ENCODE measurements at places on chromosomes 3 and 15.

DNA sequence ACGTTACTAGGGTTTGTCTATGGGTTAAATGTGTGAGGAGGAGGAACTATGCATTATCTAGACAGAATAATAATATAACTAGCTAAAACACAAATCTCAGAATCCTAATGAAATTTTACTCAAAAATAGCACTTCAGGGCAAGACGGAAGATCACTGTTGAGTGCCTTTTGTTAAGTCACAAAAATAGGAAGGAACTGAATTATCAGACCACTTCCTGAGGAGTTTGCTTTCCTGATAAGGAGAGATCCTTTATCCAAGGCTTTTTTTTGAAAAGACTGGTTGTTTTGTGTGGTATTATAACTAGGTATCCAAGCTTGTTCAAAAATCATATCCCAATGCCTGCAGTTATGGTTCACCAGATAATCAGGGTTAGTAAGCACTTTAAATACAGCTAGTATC is 34.6 kb downstream of the NR2E3 start:
- no peak for DNase-seq

- no peak for DNase-seq
Observed at GRCh38 chr3:59321881-59322540, 272.2 kb upstream of the CFAP20DC start.

DNA sequence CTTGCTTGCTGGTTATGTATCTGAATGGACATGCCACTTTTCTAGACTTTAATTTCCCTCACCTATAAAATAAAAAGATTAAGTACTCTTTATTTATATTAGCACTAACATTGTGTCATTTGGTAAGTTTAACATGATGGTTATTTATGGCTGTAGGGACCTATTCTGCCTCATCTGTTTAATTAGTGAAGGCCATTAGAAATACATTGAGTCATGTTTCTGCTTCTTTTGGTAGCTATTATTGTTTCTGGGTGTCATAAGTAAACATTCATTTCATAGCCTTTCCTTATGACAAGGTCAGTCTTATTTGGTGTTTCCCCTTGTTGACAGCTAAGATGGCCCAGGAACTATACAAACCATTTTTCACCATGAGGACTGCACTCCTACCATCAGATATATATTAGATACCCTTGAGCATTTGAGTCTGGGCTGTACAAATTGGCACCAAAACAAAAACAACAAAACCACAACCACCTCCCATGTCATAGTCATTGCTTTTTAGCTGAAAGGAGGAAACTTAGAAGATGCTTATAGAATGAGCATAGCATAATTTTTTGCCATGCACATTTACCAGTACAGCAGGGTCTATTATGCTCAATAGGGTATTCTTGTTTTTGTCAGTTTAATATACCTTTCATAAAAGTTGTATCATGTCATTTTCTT is 39.3 kb downstream of the SRP14 start:
- no peak for DNase-seq

GRCh38 chr3:11130385-11130784 is 23.9 kb upstream of the HRH1 start:
- DNase-seq: no peak

- DNase-seq: no peak
Observed at GRCh38 chr15:77440378-77440999, 19.8 kb downstream of the HMG20A start.

DNA sequence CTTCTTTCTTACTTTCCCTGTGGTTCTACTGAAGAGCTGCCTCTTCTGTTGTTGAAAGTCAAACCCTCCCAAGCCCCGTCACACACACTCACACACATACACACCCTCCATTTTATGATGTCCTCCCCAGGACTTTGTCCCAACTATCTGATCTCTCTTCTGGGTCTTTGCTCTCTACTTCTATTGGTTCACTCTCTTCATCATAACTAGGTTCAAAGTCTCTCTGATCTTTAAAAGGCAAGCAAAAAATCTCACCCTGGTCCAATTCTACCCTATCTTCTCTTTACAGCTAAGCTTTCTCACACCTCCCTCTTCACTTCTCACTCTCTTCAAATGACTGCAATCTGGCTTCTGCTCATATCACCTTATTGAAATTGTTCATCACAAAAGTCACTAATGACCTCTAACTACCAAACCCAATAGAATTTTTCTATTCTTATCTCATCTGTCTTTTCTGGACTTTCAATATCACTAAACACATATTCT is 34.8 kb downstream of the LRRFIP2 start:
- no peak for DNase-seq

DNA sequence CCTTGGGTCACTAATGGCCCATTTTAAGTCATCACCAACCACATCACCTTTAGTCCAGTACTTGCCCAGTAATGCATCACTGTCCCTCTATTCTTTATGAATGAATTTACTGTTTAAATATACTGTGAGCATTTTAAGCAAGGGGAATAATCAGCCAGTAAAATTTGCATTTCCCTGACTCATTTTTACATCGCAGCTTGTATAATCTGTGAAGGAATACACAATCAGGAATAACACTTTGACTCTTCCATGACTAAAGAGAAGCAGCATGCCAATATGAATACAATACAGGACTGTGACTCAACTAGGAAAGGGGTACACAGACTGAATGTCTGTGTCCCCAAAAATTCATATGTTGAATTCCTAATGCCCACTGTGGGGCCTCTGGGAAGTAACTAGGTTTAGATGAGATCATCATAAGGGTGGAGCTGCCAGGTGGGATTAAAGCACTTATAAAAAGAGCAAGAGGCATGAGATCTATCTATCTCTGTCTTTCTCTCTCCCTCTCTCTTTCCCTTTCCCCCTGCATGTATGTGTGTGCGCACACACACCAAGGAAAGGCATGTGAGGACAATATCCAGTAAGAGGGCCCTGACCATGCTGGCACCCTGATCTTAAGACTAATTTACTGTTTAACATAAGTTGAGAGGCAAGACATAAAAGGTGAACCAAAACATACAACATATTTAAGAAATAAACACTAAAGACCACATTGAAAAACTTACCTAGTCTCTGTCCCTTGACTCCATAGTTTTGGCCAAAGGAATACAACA is 12.1 kb downstream of the B4GALT4 start:
- DNase-seq: no peak

DNA sequence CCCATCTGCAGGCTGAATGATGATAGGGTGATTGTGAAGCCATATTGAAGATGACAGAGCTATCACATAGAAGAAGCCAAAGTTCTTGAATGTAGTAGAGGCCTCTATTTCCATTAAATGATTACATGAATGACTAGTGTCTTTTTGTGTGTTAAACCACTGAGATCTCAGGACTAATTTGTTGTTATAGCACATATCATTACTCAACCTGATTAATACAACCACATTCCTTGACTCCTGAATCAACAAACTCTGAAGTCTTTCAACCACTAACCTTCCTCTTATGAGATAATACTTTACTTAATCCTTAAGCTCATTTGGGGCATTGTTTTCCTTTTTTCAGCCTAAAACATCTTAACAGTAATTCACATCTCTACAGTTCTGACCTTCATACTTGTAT is 564.5 kb upstream of the ADAMTS9 start:
- DNase-seq: no peak

GRCh38 chr15:92595506-92596381 is 59.8 kb downstream of the FAM174B start:
- DNase-seq: no peak

- DNase-seq: no peak
Observed at GRCh38 chr15:34442891-34443290, 5.3 kb upstream of the GOLGA8A start.

DNA sequence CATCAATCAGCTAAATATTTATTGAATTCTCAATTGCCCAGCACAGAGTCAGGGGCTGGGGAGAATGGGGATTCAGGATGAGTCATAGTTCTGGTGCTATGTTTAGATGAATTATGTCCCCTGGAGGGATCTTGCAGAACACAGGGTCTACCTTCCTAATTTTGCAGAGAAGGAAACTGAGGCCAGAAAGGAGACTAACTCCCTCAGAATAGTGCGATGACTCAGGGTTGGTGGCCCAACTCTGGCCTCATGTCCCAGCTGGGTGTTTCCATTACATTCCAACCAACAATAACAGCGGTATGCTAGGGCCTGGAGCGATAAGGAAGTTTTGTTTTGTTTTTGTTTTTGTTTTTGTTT is 270.9 kb downstream of the TLE3 start:
- DNase-seq: no peak

DNA sequence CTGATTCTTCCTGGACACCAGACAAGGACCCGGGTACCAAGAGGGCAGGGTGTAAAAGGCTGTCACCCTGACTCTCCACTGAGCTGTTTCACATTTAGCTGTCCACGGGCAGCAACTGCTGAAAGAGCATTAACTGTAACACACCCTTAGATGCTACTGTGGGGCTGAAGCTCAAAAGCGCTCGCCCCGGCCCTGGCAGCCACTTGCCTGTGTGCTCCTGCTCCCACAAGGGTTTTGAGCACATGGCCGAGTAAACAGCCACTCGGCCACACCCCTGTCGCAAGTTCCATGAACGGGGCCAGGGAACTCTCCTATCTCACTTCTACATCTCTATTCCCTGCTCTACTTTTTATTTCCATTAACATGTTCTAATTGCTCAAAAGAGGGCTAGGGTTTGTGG is 421.7 kb downstream of the TUSC7 start:
- no peak for DNase-seq

DNA sequence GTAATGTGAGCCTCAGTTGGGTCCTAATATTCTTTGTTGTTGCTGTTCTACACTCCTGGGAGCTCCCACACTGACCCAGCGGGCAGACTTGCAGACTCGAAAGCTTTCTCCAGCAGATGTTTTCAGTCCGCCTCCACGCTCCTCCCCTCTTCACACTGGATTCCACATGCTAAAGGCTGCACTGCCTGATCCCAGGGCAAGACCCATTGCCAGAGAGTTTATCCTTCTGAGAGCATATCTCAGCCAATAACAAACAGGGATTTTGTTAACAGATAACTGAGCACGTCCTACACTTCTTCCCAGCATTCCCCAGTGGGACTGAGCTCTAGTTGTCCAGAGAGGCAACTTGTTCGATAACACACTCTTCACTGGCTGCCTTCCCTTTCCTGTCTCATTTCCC is 8.0 kb upstream of the COL6A6 start:
- DNase-seq: no peak

- no peak for DNase-seq
Observed at GRCh38 chr3:11835028-11835639, 11.6 kb downstream of the TAMM41 start.

DNA sequence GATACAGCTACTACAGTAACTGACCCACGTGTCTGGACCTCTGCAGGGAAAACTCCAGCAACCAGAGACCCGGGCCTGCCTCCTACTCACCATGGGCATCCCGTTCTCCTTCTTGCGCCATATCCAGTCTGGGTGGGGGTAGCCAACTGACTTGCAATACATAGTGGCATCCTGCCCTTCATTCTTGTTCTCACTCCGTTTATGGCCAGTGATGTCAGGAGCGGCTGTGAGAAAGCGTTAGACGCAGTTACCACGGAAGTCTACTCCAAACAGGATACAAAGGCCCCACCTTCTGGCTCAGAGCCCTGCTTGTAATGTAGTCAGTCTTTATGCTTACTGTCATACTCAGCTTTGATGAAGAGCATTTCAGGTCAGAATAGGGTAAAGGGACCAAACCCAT is 59.6 kb downstream of the NPTN start:
- no peak for DNase-seq

- DNase-seq: no peak
Observed at GRCh38 chr3:109325109-109325508, 8.8 kb upstream of the DPPA2 start.

DNA sequence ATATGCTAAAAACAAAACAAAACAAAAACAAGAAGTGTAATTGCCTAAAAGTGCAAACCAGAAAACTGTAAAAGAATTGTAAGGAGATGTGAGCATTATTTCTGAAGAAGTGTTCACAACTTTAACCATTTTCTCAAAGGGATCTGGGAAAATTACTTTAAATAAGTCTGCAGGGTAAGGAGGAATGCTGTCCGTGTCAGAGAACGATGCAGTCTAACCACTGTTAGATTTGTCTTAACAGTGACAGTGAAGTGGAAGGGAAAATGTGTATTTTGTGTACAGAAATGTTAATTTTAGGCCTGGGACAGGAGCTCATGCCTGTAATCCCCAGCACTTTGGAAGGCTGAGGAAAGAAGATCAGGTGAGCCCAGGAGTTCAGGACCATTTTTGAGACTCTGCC is 95.7 kb downstream of the DLG1 start:
- DNase-seq: no peak

GRCh38 chr15:39880718-39881387 is 39.2 kb downstream of the GPR176 start:
- DNase-seq: no peak

DNA sequence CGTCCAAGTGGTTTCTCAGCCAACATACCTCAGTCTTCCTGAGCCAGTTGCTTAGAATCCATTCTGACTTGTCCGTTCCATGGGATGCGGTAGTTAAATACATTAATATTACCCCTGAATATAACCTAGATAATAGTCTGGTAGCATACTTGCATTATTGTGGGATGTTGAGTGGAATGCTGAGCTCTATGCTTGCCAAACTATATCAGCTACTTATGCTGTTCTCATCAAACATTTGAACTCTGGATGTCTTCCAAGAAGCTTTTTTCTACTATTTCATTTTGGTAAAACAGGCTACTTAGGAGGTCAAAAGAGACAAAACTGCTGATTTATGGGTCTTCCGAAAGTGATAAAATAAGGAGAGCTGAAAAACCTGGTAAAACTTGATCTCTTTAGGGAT is 429.5 kb downstream of the NAALADL2 start:
- no peak for DNase-seq

- no peak for DNase-seq
Observed at GRCh38 chr3:115469649-115470048, 153.7 kb upstream of the GAP43 start.

GRCh38 chr3:42213417-42213816 is 52.6 kb downstream of the CCK start:
- no peak for DNase-seq
